Naive thymus-derived CD8-positive, alpha-beta T cell (primary cell): ENCODE measurements at places on chromosomes 5 and 9. TPM values are rescaled to one million over a fixed set of nuclear protein-coding genes. Genes with fewer than 3 reads are reported as not detected.

The LTC4S gene
- total RNA-seq, result 6.1 TPM

The NEUROG1 gene
- total RNA-seq, result not detected

The FSTL4 gene
- 1.5 TPM for total RNA-seq

The EQTN gene
- total RNA-seq, result not detected

The BRINP1 gene
- not detected for total RNA-seq

DNA sequence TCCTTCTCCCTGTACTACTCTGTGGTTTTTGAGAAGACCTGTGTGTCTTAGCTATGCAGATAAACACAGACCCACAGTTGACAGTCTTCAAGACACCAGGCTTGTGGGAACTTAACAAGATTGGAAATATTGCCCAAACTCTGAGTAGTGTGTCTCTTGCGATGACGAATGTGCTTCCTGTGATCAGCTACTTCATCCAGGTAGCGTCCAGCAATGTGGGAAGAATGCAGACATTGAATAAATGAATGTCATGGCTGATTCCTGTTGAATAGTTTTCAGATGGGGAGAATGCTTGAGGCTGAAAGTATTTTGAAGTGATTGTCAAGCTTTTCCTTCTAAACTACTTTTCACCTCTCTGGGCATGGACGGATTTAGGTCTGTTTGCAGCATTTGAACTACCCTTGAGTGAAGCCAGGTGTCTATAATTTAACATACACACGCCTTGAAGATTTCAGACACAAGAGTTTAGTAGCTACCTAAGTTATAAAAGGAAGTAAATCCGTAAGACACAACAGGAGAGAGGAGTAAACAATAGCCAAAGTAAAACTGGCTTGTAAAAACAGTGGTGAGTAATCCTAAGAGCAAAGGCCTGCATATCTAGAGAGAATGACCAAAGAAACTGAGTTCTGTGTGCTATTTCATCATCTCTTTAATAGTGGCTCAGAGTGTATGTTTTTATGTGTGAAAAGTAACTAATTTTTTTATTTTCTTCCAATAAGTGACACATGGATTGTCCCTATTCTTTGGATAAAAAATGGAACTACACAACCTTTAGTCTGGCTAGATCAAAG is 30.0 kb upstream of the ARL14EPL start:
- no peaks in the 10 kb centered on the region for H3K36me3 ChIP-seq
- peaks cover 5% of the 10 kb centered on the region for H3K27me3 ChIP-seq
- H3K4me3 ChIP-seq, result no peak overlapping the region
- H3K27ac ChIP-seq, result no peak overlapping the region
- no peak for DNase-seq
- no peaks in the 10 kb centered on the region for H3K4me1 ChIP-seq

DNA sequence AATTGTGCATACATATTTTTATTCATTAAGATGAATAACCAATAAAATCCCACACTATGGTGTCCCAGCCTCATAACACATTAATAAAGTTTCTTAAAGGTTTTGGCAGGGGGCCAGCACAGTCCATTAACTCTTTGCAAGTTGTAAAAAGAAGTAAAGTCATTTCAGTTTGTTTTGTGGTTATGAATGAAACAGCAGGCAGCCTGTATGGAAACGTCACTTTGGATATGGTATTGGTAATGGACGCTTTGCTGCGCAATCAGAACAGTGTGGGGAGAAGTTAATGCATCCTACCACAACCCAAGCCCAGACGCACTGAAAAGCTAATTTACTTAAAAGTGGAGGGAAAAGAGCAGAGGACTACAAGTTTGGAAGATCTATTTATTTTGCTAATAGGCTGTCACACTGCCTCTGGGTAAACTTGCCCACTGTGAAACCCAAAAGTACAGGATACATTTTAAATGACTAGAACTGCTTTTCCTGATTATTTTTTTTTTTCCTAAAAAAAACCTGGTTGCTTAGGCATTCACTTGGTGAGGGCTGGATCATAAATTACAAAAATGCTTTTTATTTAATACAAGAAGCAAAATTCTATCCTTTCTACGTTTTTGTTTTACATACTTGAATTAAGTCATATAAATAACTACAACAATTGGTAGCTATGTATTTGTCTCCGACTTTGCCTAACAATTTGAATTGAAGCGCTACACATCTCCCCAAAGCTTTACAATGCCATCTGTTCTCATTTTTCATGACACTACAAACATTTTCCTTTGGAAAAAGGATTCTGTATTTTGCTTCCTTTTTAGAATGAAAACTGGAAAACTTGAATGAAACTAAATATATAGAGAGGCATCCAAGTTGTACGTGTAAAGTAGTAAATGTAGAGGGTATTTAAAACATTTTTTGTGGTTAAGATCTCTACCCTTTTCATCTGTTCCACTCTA is 104.3 kb downstream of the NFIB start:
- peaks cover 15% of the 10 kb centered on the region for H3K27me3 ChIP-seq
- H3K27ac ChIP-seq, result no peak overlapping the region
- no peaks in the 10 kb centered on the region for H3K4me1 ChIP-seq
- no peak overlapping the region for H3K4me3 ChIP-seq
- DNase-seq, result no peak
- H3K36me3 ChIP-seq, result no peaks in the 10 kb centered on the region

DNA sequence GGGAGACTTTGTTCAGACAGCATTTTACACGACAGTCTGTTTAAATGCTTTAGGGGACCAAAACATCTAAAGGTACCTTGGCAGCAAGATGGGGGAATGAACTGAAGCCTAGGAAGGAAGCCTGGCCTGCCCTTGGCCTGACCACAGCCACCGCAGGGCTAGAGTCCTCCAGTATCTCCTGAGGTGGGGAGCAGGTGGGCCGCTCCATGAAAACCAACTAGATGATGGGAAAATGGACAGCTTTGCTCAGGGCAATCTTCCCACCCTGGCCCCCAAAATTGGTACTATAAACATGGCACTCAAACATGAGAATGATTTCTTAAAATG is 153.3 kb downstream of the AUH start:
- no peaks in the 10 kb centered on the region for H3K27me3 ChIP-seq
- peak overlapping the region; percentile 84 for H3K4me3 ChIP-seq
- H3K36me3 ChIP-seq, result no peaks in the 10 kb centered on the region
- no peak for DNase-seq
- H3K4me1 ChIP-seq, result peaks cover 32% of the 10 kb centered on the region

GRCh38 chr5:143547342-143547741 is 143.9 kb upstream of the NR3C1 start:
- no peak overlapping the region for H3K4me3 ChIP-seq
- H3K36me3 ChIP-seq, result no peaks in the 10 kb centered on the region
- no peaks in the 10 kb centered on the region for H3K4me1 ChIP-seq
- H3K27me3 ChIP-seq, result peaks cover 8% of the 10 kb centered on the region
- no peak overlapping the region for H3K27ac ChIP-seq

GRCh38 chr5:77957-78804 is 13.8 kb upstream of the PLEKHG4B start:
- no peaks in the 10 kb centered on the region for H3K36me3 ChIP-seq
- no peak overlapping the region for H3K27ac ChIP-seq
- DNase-seq, result no peak
- no peaks in the 10 kb centered on the region for H3K4me1 ChIP-seq

DNA sequence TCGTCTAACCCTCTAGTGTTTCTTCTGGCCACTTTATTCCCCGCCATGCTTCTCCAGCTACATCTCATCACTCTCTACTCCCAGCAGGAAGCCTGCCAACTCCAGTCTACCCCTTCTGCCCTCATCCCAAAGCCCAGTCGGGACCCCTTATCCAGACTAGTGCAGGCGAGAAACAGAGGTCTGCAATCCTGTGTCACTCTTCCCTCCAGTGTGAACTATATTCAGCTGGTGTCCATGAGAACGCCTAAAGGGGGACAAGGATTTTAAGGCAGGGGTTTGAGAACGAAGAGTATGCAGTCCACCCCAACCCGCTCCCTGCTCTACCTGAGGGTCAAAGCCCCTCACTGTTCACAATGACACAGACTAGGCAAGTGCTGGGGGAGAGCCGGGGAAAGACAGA is 41.7 kb upstream of the GABRP start:
- no peaks in the 10 kb centered on the region for H3K36me3 ChIP-seq
- no peak overlapping the region for H3K27ac ChIP-seq
- peaks cover 19% of the 10 kb centered on the region for H3K27me3 ChIP-seq
- peaks cover 5% of the 10 kb centered on the region for H3K4me1 ChIP-seq
